ENCODE measurements at places on chromosomes 7 and 10. TPM values are rescaled to one million over a fixed set of nuclear protein-coding genes. Genes with fewer than 3 reads are reported as not detected.

RBP3 gene
- not detected for total RNA-seq

LIPM gene
- not detected for total RNA-seq

SLC16A9 gene
- total RNA-seq = 0.08 TPM

RELN gene
- total RNA-seq = not detected

PKD1L1 gene
- 0.14 TPM for total RNA-seq

NRG3 gene
- total RNA-seq = not detected

SEMA3E gene
- total RNA-seq = 1.7 TPM
